Stimulated activated CD8-positive, alpha-beta memory T cell treated with anti-CD3 and anti-CD28 coated beads, Interleukin-15, amount 100 ng/mL, for 1 hour (primary cell): ENCODE measurements at places on chromosomes 4 and X.

DNA sequence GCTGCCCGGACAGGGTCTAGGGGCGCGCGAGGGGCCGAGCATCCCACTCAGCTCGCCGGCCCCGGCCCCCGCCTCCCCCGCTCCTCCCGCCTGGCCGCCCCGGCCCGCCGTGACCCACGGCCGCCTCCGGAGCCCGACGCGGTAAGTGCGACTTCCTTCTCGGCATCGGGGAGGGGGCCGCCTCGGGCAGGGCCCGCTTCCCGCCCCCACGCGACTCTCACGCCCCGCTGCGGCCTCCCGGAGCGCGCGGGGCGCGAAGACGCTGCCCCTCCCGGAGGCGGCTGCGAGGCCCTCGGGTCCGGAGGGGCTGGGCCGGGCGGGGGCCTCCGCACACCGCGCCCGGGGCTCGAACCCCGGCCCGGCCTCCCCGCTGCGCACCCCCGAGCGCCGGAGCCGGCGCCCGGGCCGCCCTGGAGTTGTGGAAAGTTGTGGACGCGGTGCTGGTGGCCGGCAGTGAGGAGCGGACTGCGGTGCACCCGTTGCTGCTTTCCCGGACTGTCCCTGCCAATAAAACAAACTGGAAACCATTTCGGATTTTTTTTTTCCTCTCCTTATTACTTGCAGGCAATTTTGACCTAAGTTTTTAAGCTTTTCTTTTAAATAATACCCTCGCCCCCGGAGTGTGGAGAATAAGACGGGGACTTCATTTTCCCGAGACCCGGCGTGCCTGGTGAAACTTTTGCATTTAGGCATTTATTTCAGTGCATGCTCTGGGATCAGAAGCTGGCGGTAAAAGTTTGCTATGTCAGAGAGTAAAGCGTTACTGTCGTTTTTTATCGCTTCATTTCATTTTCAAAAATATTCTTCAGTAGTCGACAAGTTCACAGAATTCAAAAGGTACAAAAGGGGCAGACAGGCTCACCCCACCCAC is 13.0 kb upstream of the TMEM156 start:
- DNase-seq, result no peak

- DNase-seq, result no peak
Measured at GRCh38 chr4:88765729-88766128, 68.1 kb upstream of the NAP1L5 start.

DNA sequence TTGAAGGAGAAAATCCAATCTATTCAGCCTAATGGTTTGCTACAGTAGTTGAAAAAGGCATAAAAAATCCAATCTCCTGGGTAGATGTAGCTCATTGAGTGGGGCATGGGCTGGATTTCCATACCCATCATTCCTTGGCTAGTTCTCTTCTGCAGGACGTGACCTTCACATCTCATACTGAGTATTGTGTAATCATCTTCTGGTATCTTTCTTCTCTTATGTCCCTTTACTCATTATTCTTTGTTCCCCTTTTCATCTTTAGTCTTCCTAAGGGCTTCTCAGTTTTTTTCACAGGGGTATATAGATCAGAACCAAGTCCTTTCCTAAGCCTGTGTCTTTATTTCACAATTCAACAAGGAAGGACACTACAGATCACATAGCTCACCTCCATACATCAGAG is 727.6 kb upstream of the MAGEB2 start:
- no peak for DNase-seq

DNA sequence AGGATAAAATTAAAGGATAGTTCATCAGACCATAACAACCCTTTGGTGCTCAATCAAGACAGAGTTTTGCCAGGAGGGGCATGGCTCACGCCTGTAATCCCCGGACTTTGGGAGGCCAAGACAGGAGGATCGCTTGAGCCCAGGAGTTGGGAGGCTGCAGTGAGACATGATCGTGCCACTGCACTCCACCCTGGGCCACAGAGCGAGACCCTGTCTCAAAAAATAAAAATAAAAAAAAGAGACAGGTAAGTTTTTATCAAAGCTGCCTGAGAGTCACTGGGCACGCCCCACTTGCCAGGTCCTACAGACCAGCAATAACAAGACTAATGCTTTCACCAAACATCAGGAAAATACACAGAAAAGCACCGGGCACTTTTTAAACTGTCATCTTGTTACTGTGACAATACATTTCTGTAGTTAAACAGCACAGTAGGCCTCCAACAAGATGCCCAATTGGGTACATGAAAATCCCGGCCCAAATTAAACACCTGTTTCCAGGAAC is 765 bp downstream of the CFAP97 start:
- no peak for DNase-seq

GRCh38 chrX:1649621-1650020 is 34.8 kb downstream of the ASMT start:
- DNase-seq, result no peak

DNA sequence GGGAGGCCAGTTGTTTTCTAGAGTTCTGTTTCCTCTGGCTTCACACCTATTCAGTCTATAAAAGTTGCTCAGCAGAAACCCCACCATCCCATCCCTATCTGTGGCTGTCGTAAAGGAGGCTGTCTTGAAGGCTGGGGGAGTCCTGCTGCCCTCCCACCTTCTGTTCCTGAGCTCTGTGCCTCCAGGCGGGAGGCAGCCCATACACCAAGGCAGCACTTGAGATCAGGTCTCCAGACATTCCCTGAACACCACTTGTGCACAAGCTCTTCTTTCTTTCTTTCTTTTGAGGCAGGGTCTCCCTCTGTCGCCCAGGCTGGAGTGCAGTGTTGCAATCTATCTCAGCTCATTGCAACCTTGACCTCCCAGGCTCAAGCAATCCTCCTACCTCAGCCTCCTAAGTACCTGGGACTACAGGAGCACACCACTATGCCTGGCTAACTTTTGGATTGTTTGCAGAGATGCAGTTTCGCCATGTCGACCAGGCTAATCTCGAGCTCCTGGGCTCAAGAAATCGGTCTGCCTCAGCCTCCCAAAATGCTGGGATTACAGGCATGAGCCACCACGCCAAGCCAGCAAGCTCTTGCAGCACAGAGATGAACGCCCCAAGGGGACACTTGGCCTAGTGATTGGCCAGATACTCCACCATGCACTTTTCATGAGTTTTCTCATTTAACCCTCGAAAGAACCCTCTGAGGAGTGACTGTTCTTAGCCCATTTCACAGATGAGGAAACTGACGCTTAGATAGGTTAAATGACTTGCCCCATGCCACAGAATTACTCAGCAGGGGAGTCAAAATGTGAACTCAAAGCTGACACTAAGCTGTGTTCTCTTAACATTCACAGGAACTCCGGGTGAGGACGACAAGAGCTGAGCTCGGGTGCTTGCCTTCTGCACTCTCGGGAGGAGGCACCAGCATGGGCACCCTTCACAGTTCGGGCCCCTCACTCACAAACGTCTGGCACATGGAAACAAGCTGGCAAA is 55.8 kb upstream of the ENPP6 start:
- no peak for DNase-seq

DNA sequence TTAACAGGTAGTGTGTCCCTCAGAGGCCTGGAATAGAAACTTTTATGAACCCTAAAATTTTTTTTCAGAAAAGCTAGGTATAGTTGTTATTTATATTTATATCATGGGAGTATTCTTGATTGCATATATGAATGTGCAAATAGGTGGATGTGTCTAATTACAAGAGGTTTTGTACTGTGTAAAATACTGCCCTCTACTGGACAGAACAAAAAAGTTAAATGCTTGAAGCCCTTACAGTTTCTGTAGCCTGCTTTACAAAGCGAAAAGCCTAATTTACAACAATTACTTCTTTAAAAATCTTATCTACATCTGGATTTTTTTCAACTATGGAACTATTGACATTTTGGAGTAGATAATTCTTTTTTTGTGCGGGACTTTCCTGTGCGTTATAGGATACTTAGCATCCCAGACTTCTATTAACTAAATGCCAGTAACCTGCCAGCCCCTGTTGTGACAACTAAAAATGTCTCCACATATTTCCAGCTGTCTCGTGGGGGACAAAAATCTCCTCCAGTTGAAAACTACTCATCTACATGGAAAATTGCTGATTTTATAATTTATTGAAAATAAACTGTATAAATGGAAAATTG is 35.1 kb downstream of the ENPEP start:
- DNase-seq, result no peak

GRCh38 chrX:56784666-56785065 is 55.6 kb downstream of the NBDY start:
- no peak for DNase-seq

DNA sequence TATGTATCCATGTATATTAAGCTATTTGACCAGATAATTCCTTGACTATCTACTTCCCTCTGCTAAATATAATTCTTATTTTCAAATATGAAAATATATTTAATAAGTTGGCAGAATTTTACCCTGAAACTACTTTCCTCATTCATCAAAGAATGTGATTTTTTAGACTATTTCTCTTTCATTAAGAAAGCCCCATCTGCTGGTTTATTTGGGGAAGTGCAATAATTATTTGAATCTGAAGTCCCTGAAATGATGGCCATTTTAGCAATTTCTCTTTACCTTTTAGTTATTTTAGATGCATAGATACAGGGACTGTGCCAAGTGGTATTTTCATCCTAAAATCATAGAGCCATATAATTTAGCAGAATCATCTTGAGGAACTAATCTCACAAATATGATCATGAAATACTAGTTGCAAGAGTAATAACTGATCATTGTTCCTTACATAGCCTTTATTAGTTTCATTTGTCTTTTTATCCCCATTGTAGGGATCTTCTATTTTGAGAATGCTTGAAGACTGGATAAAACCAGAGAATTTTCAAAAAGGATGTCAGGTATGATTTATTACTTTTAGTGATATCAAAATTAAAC is 39.0 kb downstream of the ENPEP start:
- DNase-seq, result no peak

DNA sequence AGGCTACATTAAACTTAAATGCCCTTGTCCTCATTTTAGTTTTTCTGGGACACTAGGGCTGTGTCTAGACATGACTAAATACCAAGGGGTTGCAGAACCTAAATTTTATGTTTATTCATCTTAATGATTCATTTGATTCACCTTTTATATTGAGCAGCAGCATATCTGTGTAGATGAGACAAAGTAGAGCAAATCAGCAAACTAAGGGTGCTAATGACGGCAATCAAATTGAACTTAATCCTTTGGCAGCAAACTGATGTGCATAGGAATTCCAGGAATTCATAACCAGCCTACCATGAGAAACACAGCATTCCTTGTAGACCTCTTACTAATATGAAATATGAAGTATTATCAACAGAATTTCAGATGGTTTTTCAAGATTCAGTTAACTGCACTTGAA is 25.1 kb downstream of the EPHA5 start:
- no peak for DNase-seq
